ENCODE measurements at places on chromosomes 1 and 21.

DNA sequence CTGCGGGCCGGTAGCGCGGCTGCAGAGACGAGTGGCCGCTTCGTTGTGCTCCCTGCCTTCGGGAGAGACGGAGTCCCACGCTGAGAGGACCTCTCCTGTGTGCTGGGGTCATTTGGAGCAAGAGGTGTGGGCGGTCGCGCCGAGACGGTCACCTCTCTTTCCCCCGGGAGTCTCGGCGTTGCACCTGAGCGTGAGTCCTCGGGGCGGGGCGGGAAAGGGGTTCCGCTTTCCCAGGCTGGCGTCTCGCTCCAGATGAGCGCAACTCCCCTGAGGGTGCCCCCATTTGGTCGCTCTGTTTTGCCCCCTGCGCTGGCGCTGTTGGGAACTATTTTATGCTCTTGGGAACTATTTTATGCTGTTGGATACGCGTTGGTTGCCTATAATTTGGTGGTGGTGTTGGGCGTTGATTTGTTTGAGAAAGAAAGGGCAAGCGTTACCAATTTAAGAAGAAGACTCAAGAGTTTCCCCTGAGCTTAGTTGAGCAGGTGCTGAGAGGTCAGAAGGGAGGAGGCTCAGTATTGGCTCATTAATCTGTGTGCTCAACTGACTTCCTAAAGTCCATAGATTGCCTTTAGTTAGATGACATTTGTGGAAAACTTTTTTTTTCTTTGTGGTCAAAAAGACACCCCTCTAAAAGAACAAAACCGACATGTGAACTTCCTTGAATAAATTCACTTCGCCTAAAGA, 683 bp downstream of the LRRC8B start:
- DNase-seq = no peak

DNA sequence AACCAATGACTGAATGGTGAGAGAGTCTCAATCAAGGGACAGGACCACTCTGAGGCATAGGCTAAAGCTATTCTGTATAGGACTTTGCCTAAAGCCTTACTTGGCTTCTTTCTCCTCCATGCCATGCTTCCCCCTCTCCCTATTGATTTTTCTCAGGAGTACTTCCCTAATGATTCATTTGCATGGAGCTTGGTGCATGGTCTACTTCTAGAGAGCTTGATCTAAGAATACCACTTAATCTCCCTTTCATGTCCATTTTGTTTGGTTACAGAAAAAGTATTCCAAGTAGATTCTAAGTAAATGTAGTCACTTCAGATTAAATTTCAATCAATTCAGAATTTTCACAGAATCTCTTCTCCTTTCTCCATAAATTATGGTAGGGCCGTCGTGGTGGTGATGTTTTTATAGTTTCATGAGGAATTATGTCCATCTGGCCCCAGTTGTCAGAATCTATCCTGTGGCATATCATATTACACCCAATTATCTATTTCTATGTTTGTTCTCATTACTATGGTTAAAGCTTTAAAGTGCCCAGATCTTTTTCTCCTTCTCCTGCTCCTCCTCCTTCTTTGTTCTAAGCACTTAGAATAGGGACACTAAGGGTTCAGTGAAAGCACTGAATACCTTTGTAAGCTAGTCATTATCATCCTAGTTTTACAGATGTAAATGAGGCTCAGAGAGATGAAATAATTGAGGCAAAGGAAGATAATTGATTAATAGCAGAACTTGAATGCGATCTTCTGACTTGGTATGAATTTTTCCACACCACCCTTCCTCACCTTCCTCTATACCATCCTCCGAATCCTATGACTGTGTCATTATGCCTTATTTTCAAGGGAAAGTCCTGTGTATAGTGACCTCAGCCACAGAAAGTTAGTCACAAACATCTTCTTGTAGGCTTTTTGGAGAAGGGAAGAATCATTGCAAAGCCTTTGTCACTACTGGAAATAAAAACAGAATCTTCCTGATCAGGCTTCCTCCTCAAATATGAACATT, 85.6 kb upstream of the ZRANB2 start:
- no peak for DNase-seq

GRCh38 chr1:199302554-199302953, 663.7 kb downstream of the PTPRC start:
- DNase-seq = no peak

- DNase-seq = no peak
Measured at GRCh38 chr1:246417813-246418564, 89.1 kb downstream of the SMYD3 start.

DNA sequence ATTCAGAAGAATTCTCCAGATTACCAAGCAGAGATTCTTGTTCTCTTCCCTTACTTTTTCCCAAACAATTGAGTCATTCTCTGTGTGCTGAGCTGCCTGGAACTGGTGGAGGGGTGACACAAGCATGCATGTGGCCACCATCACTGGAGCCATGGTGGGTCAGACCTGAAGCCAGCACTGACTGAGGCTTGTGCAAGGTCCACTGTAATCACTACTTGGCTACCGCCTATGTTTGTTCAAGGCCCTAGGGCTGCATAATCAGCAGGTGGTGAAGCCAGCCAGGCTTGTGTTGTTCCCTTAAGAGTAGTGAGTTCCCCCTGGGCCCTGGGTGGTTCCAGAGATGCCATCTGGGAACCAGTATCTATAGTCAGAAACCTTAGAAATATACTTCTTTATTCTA, 183.8 kb downstream of the DNAH14 start:
- no peak for DNase-seq

DNA sequence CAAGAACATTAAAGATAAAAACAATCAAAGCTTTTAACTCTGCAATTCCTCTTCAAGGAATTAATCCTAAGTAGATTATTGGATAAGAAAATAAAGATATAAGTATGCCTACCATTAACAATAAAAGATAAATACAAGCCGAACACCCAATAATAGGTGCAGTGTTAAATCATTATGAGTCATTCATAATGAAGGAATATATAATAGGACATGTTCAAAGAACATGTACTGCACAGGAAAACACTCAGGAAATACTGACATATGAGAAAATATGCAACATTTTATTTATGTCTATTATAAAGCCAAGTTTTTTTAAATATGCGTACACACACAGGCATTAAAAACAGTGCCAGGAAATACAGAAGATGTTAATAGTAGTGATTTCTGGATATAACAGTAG, 11.1 kb upstream of the EXO1 start:
- DNase-seq = no peak

DNA sequence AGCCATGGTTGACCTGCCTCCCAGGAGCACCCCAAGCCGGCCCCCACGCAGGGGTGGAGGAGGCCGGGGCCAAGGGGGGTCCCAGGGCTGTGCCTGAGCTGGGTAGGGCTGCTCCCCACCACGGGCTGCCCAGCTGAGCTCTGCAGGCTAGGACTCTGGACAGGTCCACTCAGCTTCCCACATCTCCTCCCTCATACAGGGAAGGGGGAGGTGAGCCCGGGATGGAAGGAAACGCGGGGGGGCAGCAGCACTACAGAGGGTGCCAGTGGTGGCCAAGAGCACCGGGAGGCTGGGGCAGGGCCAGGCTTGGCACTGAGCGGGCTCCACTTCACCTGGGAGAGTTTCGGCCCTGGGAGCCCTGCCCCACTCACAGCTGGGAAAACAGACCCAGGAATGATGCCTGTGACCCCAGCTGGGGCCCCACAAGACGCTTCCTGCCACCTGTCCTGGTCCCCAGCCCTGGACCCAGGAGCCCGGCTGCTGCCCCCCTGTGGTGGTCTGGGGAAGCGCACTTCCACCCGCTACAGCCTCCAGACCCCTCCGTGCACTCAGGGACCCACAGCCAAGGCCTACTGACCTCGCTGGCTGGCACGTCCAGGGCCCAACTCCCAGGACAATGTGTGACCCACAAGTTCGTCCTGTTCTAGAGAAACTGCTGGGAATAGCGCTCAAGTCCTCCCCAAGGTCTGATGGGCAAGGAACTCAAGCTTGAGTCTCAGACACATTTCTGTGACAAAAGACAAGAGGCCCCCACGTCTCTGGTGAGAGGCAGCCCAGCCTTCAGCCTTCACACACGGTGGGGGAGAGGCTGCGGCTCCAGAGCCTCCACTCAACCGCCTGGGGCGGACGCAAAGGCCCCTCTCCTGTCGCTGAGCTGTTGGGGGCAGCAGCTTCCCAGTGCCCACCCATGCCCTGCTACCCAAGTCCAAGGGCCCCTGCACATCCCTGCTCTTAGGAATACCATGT, 3.0 kb downstream of the AURKAIP1 start:
- peak; percentile 51 for DNase-seq

GRCh38 chr1:30402031-30402430, 321.4 kb downstream of the MATN1 start:
- DNase-seq = no peak

DNA sequence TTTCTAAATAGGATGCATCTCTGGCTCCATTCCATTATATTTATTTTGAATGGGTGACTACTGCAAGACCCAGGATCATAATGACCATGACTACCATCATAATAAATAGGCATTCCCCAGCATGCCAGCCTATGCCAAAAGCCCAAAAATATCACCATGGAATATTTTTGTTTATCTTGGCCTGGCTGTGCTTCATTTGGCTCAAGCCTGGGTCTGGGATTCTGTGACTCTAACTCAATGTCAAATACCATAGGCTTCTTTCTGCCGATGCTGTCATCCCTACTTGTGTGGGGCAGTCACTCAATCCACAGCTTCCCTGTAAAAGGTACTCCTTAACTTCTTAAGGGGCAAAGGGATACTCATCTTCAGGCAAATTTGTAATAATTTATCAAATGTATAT, 66.6 kb downstream of the DIRAS3 start:
- DNase-seq = no peak

DNA sequence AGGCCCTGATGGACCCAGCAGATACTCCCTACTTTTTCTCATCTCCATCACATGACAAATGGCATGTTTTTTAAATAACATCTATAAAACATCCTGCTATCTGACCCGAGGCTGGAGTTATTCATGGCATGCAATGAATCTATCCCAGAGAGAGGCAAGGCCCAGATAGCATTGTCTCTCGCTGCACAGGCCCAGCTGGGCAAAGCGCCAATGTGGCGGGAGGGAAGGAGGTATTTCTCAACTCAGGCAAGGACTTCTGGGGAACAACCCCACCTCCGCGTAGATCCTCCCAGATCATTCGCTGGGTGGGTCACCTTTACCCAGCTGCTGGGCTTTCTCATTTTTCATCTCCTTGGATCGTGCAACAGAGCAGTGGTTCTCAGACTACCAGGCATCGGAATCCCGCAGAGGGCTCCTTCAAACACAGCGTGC, 59.8 kb downstream of the ERG start:
- DNase-seq = no peak

DNA sequence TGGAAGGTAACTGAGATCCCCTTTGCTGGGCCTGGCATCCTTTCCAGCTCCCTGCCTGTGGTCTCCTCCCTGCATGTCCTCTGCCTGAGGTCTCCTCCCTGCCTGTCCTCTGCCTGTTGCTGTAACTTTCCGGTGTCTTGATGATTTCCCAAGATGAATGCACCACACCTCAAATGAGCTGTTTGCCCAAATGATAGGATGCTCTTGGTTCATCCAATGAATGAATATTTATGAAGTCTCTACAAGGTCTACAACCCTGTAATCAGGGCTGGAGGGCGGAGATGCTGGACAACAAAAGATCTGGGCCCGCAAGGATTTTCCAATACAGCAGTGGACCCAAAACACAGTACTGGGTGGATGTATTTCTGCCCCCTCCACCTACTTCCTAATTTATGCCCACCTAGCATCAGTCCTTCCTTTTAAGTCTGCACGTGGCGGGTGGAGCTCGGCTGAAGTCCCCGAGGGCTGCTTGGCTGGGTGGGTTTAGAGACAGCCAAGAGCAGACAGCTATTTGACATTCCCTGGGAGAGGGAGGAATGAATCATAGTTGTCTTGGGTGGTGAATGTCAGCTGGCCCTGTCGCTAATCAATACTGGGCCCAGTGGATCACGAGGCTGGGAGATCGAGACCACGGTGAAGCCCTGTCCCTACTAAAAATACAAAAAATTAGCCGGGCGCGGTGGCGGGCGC, 60.3 kb upstream of the GRHL3 start:
- DNase-seq = no peak

GRCh38 chr1:214808845-214809460, 206.0 kb downstream of the CENPF start:
- DNase-seq = no peak

GRCh38 chr21:38861056-38861455, 55.3 kb downstream of the ETS2 start:
- no peak for DNase-seq

DNA sequence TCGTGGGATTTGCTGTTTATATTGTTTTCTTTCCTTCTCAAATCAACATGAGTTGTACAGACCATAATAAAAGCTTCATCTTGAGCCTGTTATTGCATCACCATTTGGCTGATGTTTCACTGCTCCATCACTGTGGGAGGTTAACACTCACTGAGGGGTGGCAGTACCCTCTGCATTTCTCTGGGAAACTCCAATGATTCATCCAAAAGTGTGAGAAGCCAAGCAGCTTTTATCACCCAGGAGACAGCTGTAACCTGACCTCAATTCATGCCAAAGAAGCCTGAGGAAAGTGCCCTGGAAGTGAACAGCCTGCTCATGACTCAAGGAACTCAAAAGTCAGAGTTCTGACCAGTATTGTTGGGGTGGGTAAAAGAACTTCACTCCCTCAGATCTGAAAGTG, 84.1 kb downstream of the GPR88 start:
- no peak for DNase-seq

DNA sequence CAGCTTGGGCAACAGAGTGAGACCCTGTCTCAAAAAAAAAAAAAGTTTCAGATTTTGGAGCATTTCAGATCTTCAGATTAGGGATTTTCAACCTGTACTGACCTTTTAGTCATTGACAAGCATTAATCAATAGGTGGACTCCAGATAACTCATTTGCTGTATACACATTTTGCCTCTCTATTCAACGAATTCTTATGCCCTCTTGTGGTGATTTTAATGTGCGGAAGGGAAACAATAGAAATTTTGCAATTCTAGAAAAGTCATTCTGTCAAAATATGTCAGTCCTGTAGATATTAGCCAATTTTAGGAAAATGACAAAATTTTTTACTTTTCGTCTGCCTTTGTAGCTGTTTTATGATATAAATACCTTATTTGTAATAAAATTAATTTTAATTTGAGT, 11.6 kb upstream of the OR2G2 start:
- DNase-seq = no peak

DNA sequence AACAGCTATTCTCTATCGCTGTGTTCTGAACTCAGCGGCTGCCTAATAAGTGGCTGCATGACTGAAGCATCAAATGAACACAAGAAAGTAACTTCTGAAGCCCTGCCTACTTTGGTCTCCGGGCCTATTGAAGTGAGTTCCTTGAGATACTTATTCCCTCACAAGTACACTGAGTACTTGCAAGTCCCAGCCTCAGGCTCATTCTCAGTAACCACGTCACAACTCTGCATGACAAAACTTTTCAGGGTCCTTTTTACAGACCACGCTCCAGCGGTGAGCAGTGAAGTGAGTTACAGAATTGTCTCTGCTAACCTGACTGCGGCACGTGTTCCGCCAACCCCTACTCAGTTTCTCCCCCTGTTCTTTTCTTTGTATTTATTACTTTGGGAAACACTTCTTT, 1342.7 kb upstream of the ADGRL4 start:
- DNase-seq = no peak

GRCh38 chr1:197149340-197149739, 2.9 kb upstream of the ASPM start:
- no peak for DNase-seq

DNA sequence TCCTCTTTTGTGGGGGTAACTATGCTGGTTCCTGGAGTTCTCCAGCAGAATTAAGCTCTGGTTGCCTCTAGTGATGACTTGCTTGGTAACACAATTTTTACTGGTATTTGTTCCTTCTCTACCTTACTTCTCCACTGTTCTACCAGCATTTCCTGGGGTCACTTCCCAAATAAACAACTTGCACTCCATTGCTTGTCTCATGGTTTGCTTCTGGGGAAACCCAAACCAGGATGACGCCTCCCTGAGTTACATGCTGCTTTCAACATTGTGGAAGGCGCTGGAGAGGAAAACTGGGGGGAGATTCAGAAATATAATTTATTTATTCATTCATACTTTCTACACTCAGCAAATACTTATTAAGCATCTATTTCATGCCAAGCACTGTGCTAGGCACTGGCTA, 55.3 kb upstream of the AK4 start:
- DNase-seq = no peak
